Hepatocyte (in vitro differentiated cells): ENCODE measurements at places on chromosomes 1 and 21. TPM values are rescaled to one million over a fixed set of nuclear protein-coding genes. Genes with fewer than 3 reads are reported as not detected.

The C1orf21 gene
- polyA plus RNA-seq = 26.9 and 29.7 TPM in 2 replicates

The OR2T11 gene
- not detected in 2 replicates for polyA plus RNA-seq

DNA sequence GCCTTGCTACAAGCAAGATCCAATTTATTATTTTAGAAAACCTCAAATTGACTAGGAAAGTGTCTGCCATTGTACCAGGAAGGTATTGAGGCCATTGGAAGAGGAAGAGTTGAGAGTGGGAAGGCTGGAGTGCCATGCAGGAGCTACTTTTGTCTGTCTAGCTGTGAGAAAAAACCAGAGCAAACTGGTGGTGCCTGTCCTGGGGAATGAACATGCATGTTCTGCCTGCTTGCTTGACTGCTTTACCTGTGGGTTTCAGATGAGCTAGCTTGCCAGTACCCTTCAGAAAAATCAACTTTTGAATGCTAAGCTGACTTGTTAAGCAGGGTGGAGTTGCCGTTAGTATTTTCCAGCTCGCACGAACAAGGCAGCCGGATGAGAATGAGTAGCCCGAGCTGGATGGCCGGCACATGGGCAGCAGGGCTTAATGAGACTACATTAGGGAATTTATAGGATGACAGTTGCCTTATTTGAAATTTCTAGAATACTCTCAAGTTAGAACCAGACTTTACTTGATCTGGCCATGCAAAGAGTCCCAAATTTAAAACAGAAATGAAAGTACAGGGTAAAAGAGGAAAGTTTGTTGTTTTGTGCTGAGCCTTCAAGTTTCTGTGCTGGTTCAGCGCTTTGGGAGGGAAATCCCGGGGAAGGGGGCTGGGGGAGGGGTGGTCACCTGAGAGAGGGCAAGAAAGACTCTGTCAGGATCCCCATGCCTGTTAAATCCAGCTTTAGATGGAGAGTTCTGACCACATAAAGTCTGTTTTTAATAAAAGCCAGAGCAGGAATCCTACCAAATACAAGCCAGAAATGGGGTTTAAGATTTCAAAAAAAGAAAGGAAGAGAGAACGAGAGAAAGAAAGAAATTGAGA is 29.6 kb upstream of the C1orf105 start:
- H3K27me3 ChIP-seq = no peaks in the 10 kb centered on the region
- H3K4me1 ChIP-seq = peaks cover 42% of the 10 kb centered on the region
- DNase-seq = peak; percentile 37
- no peaks in the 10 kb centered on the region for H3K36me3 ChIP-seq
- no peak overlapping the region for H3K4me3 ChIP-seq
- H3K27ac ChIP-seq = peak overlapping the region; percentile 90

DNA sequence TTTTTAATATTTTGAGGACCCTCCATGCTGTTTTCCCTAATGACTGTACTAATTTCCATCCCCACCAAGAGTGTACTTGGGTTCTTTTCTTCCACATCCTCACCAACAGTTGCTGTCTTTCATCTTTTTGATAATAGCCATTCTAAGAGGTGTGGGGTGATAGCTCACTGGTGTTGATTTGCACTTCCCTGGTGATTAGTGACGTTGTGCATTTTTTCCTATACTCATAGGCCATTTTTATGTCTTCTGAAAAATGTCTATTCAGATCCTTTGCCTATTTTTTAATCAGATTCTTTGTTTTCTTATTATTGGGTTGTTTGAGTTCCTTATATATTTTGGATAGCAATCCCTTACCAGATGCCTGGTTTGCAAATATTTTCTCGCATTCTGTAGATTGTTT is 64.2 kb downstream of the FCRL5 start:
- H3K27ac ChIP-seq = no peak overlapping the region
- no peaks in the 10 kb centered on the region for H3K4me1 ChIP-seq
- no peaks in the 10 kb centered on the region for H3K36me3 ChIP-seq
- no peaks in the 10 kb centered on the region for H3K27me3 ChIP-seq
- no peak overlapping the region for H3K4me3 ChIP-seq
- DNase-seq = no peak

- no peaks in the 10 kb centered on the region for H3K27me3 ChIP-seq
- H3K27ac ChIP-seq = no peak overlapping the region
- peaks cover 16% of the 10 kb centered on the region for H3K4me1 ChIP-seq
- no peak for DNase-seq
- H3K36me3 ChIP-seq = no peaks in the 10 kb centered on the region
Measured at GRCh38 chr1:162383516-162383915, 2.0 kb downstream of the C1orf226 start.

- no peak overlapping the region for H3K4me3 ChIP-seq
- no peaks in the 10 kb centered on the region for H3K27me3 ChIP-seq
- no peak for DNase-seq
Measured at GRCh38 chr1:67639361-67639760, 45.6 kb upstream of the GADD45A start.

GRCh38 chr1:43451157-43451591 is 2.6 kb downstream of the HYI start:
- H3K27me3 ChIP-seq = no peaks in the 10 kb centered on the region
- H3K4me3 ChIP-seq = no peak overlapping the region
- no peaks in the 10 kb centered on the region for H3K36me3 ChIP-seq

- no peaks in the 10 kb centered on the region for H3K4me1 ChIP-seq
- no peaks in the 10 kb centered on the region for H3K27me3 ChIP-seq
- no peak overlapping the region for H3K4me3 ChIP-seq
- DNase-seq = no peak
- H3K36me3 ChIP-seq = no peaks in the 10 kb centered on the region
Measured at GRCh38 chr21:36551321-36551720, 71.4 kb upstream of the CLDN14 start.
